DMS79 treated with DMSO at 0.1 percent for 48 hours (cell line): ENCODE measurements at places on chromosomes 12 and 14.

DNA sequence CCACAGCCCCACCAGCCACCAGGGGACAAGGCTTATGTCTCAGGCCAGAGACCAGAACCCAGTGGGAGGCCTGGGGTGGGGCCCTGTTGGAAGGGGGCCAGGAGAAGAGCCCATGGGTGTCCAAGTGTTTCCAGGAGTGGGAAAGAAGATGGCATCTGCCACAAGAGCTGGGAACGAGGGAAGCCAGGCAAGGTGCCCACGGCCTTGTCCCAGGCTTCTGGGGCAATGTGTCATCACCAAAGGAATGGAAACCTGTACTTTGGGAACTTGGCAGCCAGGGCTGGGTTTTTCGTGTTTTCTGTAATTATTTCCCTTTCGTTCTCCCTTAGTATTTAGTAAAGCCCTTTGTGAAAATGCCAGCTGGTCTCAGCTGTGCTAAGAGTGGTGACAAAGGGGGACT lies 5.3 kb upstream of the PGF start:
- no peak for DNase-seq

GRCh38 chr12:113190761-113191160 lies 5.2 kb downstream of the RITA1 start:
- no peak for DNase-seq

- no peak for DNase-seq
Observed at GRCh38 chr12:4274396-4275015, 944 bp downstream of the CCND2 start.

DNA sequence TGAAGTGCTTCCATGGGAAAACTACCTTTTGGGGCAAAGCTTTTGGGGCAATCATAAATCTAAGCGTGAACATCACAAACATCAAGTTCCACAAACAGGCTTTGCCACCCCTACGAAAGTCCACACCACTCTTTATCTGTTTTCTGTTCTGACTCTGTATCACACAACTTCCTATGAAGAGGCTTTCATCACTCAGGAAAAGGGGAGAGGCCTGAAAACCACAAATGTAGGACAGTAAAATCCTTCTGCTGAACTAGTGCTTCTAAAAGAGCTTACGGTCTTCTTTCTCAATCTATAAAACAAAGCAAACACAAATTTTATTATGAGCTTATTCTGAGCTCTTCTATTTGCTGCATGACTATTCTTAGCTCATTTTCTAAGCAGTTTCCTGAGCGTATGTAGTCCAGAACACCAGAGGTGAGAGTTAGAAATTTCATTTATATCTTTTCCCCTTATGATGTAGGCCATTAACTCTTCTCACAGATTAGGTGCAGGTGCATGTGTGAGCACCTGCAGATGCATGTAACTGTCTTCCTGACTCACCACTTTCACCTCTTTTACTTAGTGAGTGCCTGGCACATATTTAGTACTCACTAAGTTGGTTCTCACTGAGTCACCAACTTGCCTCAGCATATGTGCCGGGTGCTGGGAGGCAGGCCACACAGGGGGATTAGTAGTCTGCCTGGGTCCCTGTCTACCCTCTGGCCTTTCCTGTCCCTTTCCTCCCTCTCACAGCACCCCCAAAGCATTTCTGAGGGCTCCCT lies 32.9 kb upstream of the SYCP3 start:
- DNase-seq: no peak

GRCh38 chr12:70049596-70050360 lies 193.5 kb upstream of the CNOT2 start:
- no peak for DNase-seq

- DNase-seq: no peak
Observed at GRCh38 chr12:39122562-39123204, 217.3 kb upstream of the CPNE8 start.
